Activated T-cell treated with anti-CD3 and anti-CD28 coated beads for 24 hours (primary cell): ENCODE measurements at places on chromosomes 5 and 9.

DNA sequence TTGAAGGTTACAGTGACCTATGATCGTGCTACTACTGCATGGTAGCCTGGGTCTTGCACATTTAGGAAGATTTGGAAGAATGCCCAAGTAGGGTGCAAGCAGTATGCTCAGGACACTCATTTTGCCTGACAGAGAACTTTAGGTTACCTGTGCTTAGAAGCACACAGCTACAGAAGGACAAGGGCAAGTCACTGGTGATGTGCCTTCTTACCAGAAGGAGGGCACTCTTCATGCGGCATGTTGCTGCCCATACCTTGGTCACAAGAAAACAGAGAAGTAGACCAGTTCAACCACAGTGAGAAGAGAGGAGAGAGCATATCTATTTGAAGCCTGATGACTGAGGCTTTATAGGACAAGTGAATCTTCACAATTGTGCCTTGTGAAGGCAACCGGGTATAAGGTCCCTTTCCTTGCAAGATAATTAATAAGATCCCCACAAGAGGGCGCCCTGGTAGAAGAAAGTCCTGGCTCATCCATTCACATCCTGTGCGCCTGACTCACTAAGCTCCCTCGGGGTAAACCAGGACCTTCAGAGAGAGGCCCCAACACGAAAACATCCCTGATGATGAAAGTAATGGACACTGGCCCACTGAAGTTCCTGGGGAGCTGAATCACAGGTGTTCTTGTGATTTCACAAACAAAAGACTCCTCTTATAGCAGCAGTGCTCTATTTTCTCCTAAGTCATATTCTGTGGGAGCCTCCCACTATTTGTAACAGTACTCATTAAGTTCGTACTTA, 38.1 kb upstream of the STARD4 start:
- peak; percentile 65 for DNase-seq

GRCh38 chr5:156147944-156148285, 179.0 kb upstream of the SGCD start:
- no peak for DNase-seq

- no peak for DNase-seq
These were observed 48.6 kb downstream of the PSMB7 start for GRCh38 chr9:124366476-124367220.

DNA sequence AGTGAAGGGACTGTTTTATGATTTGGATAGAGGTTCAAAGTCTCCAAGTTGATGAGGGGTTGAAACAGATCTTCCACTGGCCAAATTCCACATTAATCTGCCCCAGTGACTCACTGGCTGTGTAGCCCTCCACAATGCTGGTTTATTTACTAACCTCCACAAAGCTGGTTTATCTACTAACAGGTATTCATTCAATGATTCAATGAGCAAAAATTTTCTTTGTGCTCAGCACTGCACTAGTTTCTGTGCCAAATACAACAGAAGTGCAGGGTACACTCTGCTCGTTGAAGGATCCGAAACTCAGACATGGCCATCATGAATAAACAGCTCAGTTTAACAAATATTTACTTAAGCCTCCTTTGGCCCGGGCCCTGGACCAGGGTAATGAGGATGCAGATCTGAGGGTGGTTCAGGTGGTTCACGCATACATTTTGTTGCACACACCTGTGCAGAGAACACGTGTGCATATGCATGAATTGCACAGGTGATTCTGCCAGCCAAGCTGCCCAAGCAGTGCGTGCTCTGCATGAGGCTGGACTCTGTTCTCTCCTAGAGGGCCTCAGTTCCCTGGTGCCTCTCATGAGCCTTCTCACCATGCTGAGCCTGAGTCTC, 71.0 kb downstream of the SH3PXD2B start:
- DNase-seq, result no peak

DNA sequence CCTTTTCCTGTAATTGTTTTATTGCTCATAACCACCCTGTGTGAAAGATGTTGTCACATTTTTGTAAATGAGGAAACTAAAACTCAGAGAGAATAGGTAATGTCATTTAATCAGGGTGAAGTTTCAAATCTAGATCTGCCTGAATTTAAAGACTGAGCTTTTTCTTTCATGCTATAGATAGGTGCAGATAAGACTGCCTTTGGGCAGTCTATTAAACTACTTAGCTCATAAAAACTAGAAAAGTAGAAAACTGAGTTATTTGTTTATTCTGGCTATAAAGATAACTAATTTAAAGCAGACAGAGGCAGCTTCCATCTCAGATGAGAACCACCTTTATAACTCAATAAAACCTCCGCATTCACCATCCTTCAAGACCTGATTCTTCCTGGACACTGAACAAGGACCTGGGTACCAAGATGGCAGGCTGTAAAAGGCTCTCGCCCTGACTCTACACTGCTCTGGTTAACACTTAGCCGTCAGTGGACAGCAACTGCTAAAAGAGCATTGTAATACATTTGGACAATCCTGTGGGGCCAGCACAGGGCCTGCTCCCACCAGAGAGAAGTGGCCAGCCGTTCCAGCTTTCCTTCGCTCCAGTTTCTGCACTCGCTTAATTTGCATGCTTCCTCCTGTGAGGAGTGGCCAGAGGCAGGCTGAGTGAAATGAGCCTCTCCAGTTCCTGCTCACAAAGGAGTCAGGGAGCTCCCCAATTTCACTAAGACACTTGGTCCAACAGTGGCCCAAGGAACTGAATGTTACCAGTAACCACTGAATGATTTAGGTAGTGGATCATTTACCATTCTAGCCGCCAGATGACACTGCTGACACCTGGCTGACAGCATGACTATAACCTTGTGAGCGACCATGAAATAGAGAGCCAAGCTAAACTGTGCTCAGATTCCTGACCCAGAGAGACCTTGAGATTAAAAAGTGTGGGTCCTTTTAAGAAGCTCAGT, 566.4 kb downstream of the EFNA5 start:
- DNase-seq, result no peak

DNA sequence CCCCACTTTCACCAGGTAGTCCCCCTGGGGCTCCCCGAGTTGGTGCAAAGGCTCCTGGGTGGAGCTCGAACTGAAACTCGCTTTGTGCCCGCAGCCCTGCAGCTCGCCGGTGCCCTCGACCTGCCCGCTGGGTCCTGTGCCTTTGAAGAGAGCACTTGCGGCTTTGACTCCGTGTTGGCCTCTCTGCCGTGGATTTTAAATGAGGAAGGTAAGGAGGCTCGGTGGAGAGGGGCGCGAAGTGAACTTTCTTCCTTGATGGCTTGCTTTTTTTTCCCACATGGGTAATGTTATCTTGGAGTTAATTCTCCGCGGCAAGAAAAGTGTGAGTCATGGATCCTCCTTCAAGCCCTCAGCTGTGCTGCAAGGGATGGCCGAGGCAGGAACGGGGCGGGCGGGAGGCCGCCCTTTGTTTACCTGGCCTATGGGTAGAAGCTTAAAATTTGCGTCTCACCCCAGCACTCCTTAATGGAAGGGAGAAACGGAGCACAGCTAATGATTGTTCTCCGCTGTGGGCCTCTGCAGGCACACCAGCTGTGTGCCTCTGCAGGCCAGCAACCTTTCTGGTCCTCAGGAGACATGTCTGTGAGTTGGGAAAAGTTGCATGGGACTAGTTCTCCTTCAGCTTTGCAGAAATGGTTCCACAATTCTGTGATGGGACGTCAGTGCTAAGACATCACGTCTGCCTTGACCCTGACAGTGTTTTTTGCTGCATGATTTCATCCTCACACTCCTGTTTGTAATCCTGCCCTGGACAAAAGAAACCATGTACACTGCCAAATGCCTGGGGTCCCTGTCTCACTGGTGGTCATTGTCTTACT, 1.1 kb downstream of the MAMDC2 start:
- DNase-seq, result no peak

- peak; percentile 52 for DNase-seq
These were observed 14.3 kb upstream of the JADE2 start for GRCh38 chr5:134510970-134511795.

DNA sequence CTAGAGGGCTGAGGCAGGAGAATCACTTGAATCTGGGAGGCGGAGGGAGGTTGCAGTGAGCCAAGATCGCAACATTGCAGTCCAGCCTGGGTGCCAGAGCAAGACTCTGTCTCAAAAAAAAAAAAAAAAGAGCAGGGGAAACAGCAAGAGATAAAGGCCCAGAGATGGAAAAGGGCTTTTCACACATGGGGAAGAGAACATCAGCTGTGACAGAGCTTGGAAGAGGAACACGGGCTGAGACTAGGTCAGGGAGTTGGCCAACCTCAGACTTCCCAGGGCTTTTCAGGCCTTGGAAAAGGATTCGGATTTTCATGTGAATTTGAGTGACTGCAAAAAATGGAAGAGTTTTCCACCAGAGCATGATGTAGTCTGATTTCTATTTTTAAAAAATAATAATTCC, 232.0 kb upstream of the NFIL3 start:
- DNase-seq, result no peak

DNA sequence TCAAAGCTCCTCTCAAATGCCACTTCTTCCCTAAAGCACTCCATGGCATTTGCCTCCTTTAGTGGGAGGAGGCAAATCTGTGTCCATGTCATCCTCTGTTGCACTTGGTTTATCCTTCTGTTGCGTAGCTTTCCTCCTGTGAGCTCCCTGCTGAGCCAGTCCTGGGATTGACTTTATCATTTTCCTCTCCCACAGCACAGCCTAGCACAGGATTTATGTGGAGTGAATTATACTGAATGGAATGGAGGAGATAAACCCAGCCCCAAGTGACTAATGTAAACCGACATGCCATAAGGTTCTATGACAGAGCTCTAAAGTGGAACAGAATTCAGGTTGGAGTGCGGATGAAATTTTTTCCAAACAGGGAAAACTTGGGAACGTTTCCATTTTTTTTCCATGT, 26.4 kb upstream of the TOMM5 start:
- DNase-seq, result no peak

DNA sequence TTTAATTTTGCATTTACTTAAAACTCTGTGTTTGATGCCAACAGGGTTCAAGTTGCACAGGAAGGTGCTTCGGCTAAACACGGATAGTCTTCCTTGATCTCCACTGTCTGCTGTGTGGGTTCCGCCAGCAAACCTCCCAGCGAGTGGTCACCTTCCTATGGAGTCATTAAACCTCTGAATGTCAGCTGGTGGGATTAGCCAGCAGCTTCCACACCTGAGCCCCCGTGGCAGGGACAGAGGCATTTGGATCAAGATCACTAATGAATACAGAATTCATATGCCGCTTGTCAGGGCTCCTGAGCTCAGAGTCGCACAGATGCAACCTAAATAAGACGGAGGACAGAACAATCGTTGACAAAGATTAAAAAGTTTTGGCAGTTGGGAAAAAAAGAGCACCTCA, 39.5 kb downstream of the PSMB7 start:
- DNase-seq, result no peak

DNA sequence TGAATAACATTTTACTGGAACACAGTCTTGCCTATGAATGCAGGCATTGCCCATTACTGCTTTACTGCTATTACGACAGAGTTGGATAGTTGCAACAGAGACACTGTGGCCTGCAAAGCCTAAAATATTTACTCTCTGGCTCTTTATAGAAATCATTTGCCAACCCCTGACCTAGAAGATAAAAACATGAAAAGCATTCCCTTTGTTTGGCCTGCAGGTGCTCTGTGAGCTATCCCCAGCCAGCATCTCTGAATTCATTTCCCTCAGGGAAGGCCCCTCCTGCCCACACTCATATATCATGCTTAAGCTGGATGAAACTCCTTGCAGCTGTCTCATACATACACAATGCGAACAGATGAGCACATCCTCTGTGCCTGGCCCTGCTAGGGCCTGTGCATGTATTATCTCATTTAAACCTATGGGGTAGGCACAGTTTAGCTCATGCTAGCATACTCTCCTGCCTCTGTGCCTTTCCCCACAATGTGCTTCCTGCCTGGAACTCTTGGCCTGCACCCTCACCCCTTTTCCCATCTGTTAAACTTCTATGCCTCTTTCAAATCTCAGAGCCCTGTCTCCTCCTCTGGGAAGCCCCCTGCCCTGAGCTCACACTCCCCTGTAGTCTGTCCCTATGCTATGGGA, 193.1 kb downstream of the PAX5 start:
- no peak for DNase-seq

DNA sequence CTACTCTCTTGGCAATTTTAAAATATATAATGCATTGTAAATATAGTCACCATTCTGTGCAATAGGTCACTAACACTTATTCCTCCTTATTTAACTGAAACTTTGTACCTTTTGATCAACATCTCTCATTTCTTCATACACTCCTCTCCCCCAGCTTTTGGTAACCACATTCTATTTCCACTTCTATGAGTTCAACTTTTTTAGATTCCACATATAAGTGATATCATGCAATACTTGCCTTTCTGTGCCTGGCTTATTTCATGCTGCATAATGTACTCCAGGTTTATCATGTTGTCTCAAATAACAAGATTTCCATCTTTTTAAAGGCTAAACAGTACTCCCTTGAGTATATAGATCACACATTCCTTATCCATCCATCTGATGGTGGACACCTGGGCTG, 188.8 kb downstream of the NXNL2 start:
- DNase-seq, result no peak

DNA sequence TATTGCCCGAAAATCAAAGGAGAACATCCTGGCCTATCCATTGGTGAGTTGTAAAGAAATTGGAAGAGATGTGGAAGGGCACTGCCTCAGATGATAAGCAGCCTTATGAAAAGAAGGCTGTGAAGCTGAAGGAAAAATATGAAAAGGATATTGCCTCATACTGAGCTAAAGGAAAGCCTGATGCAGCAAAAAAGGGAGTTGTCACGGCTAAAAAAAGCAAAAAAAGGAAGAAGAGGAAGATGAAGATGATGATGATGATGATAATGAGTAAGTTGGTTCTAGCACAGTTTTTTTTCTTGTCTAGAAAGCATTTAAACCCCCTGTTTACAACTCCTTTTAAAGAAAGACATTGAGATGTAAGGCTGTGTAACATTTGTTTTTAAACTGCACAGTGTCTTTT, 59.8 kb upstream of the ZBED3 start:
- no peak for DNase-seq

DNA sequence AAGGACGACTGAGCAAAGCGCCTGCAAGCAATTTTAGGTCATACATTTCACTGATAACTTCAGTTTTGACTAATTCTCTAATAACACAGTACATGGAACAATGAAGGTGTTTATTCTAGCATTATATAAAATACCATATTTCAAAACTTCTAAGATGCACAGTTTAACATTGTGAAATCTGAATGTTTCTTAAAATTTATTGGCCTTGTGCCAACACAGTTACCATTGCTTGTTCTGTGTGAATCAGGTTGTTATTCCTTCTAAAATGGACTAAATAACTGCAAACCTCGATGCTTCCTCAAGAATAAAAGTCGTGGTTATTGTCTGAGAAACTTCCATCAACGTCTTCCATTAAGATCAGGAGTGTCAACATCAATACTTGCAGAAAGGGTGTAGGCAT, 8.0 kb downstream of the MCC start:
- no peak for DNase-seq

- DNase-seq, result no peak
These were observed 85.7 kb downstream of the SERINC5 start for GRCh38 chr5:80170117-80170535.

DNA sequence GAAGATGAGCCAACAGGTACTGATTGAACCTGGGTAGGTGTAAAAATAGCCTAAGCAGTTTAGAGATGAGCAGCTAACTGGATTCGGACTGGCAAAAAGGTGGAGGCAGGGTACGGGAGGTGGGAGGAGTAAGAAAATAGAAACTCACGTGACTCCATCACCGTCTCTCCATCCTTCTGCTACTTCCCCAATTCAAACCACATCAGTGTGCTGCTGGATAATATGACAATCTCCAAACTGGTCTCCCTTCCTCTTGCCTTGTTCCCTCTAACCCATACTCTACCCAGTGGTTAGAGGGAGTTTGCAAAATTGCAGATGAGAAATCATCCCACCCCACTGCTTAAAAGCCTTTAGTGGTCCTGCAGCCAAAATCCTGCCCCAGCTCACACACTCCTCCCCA, 42.7 kb downstream of the RIGI start:
- no peak for DNase-seq

- DNase-seq, result no peak
These were observed 669.0 kb downstream of the LRRC70 start for GRCh38 chr5:63247651-63248050.
